Cardiac septum (tissue), 1 donor: ENCODE measurements at places on chromosomes 12 and 14. TPM values are rescaled to one million over a fixed set of nuclear protein-coding genes. Genes with fewer than 3 reads are reported as not detected.

SLC5A8 gene
- total RNA-seq, result not detected

STRAP gene
- 102 TPM for total RNA-seq

PRIMA1 gene
- 2.3 TPM for total RNA-seq

SMCO2 gene
- 0.38 TPM for total RNA-seq

TMEM63C gene
- total RNA-seq, result 0.46 TPM

ARMH4 gene
- 6.4 TPM for total RNA-seq

FGF6 gene
- total RNA-seq, result not detected

TUBA1A gene
- total RNA-seq, result 250 TPM

PWP1 gene
- 13.5 TPM for total RNA-seq

PHETA1 gene
- 18.6 TPM for total RNA-seq
